MV-4-11 (cell line): ENCODE measurements at places on chromosomes 5 and 9.
A peak's percentile ranks its signal among the peaks of the same experiment; 100 is the strongest.

- DNase-seq = no peak
These were observed 30.7 kb downstream of the LHX2 start for GRCh38 chr9:124042201-124042721.

- DNase-seq = no peak
These were observed 49.0 kb upstream of the ALDH1B1 start for GRCh38 chr9:38343552-38343951.

GRCh38 chr9:137273095-137273490 lies 4.4 kb upstream of the TOR4A start:
- DNase-seq = no peak

DNA sequence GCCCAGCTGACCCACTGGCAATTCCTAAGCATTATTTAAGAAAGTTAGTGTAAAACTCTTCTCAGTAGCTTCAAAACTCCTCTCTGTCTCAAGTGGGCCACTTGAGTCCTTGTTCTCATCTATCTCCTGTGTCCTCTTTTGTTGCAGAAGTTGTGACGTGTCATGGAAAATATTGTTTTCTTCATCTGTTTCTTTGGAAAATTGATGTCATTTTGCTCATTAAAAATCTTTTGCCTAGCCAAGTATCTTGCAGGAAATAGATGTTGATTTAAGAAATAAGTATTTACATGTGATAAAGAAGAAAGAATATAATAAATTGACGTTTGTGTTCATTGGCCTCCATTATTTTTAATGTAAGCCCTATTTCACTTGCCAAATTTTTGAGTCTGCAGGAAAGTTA lies 1158.4 kb upstream of the SEMA6A start:
- DNase-seq = no peak

- DNase-seq = no peak
These were observed 219.4 kb downstream of the NMUR2 start for GRCh38 chr5:152185547-152186245.

DNA sequence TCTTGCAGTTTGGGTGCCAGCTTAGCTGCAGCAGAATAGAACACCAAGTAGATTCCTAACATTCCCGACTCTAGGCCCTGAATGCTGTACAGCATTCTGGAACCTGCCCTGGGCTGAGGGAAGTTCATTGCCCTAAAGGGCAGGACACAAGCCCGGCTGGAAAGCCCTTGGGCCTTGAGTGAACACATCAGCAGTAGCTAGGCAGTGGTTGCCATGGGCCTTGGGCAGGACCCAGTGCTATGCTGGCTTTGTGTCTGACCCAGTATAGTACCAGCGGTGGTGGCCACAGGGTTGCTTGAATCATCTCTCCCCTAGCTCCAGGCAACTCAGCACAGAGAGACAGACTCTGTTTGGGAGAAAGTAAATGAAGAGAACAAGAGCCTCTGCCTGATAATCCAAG lies 137.8 kb downstream of the AGTPBP1 start:
- no peak for DNase-seq

DNA sequence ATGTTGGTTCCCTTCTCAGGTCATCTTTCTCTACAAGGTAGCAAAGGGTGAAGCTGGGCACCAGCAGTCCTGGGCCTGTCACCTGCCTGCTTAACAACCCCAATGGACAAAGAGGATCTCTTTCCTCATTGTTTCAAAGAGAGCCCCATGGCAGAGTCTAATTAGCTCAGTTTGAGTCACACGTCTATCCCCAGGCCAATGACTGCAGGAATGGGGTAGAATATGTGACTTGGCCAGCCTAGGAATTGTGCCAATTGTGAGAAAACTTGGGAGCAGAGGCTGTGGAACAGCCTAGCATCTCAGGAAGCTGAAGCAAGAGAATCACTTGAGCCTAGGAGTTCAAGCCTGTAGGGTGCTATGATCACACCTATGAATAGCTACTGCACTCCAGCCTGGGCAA lies 3.6 kb upstream of the RAPGEF1 start:
- no peak for DNase-seq

DNA sequence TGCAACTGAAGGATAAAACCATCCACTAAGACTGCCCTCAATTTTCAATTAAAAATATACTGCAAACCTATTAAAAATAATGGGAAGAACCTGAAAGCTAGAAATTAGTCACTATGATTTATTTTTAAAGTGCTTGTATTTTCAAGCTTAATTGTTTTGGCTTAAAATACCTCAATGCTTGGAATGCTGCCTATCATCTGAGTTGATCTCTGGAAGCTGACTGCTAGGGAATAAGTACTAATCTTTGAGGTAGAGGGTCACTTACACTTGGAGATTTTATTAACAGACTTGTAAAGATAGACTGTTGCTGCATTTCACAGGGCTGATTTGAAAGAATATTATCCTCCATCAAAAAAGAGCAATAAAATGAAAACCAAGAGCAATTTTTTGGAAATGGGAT lies 6.2 kb downstream of the PCSK1 start:
- DNase-seq = no peak

DNA sequence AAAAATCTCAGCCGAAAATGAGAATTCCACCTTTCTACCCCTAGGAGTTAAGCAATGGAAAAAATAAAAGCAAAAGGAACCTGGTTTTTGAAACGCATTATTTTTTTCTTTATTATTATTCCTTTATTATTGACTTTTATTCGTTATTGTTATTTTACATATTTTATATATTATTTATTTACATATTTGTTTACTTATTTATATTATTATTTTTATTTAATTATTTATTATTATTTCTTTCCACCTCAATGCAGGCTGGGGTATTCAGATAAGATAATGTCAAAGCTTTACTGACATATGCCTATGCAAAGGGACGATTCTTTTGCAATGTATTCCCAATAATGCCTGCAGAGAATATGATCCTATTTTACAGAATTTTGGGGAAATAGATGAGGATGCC lies 16.7 kb downstream of the UGT3A2 start:
- DNase-seq = no peak

GRCh38 chr5:2206293-2207108 lies 323.8 kb upstream of the IRX4 start:
- no peak for DNase-seq

DNA sequence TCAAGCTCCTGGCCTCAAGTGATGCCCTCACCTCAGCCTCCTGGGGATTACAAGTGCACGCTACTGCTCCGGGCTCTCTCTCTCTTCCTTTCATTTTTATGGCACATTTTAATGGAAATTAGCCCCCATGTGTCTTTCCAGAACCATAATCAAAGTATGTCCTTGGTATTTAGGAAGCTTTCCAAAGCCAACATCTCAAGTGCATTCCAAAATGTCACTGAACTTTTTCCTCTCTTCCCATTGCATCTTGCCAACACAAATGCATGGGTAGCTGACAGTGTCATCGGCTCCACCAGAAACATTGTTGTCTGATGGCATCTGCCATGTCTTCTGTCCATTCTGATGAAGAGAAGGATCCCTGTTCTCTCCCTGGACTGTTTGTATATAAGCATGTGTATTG lies 90.5 kb upstream of the ANXA1 start:
- DNase-seq = no peak

DNA sequence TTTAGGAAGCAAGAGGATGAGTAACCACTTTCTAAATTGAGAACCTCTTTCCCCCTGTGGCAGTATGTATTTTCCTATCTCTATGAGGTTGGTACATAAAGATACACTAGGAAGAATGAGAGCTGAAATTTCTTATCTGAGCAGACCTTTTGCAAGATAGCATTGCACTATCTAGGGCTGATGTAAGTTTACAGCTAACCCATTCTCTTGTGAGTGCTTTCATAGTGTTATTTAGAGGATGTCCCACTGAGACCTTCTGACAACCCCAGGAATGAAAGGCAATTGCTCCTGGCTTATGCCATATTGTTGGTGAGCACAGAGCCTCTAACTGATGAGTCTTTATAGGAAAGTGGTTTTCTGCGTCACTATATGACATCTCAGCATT lies 1209.3 kb upstream of the CDH6 start:
- no peak for DNase-seq

DNA sequence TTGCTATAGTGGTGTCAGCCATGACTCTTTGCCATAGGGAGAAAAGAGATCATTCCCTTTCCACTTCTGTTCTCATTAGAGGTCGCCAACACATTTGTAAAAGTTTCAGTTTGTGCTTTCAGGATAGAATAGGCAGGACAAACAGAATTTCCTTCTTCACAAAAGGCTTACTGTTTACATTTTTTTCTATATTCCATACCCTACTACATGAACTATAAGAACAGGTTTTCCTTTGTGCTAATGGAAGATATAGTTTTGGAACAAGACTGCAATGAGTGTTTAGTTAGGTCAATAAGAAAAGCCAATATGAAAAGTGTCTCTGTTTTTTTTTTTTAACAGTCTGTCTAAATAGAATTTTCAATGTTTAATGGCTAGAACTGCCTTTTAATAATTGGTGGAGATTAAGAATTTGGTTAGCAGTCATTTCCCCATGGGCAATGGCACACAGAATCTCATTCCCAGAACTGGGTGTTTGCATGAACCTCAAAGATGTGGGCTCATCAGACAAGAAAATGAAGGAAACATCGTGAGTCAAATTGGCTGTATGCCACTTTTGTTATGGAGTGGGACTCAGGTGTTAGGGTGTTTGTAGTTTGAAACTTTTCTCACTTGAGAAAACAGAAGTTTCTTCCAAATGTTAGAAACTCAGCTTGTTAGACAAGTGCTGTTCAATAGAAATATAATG lies 75.2 kb upstream of the PRLR start:
- no peak for DNase-seq

DNA sequence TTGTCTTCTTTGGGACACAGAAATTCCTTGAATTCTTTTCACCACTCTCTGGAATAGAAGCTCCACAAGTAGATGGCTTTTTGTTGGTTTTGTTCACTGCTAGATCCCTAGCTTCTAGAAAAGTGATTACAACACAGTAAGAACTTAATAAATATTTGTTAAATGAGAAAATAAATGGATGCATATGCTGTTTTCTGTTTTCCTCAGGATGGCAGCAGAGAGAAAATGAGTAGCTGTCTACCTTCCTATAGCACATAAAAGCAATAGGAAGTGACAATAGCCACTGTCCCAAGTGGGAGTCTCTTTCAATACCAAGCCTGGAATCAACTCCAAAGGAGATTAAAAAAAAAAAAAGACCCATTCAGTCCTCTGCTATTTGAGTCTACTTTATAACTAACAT lies 100.6 kb upstream of the NREP start:
- no peak for DNase-seq

DNA sequence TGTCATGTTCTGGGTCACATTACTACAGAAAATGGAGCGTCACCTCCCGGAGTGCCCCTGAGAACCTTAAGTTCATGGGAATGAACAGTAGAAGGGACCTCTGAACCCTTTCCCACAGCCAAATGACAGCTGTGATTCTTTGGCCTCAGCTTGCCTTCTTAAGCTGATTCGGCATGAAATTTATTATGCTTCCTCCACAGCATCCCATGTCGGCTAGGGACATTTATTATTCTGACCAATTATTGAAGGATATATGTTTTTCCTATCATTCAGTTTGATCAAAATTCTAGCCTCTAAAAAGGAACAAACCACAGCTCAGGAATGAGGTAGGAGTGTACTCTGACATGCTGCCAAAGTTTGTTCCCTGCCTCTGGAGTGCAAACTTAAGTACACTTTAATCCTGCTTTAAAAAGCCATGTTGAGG lies 440.6 kb downstream of the CETN3 start:
- DNase-seq = no peak

DNA sequence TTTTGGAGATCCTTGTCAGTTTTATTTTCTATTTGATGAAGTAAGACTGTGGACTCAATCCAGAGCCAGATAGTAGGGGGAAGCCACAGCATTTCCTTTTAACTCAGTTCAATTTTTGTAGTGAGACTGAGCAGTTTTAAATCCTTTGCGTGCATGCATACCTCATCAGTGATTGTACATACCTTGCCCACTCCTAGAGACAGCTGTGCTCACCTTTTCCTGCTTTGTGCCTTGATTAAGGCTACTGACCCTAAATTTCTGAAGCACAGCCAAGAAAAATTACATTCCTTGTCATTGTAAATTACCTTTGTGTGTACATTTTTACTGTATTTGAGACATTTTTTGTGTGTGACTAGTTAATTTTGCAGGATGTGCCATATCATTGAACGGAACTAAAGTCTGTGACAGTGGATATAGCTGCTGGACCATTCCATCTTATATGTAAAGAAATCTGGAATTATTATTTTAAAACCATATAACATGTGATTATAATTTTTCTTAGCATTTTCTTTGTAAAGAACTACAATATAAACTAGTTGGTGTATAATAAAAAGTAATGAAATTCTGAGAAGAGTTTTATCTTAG lies 17.8 kb downstream of the DIMT1 start:
- no peak for DNase-seq

- DNase-seq = peak; percentile 67
These were observed at the start of gene TBC1D9B for GRCh38 chr5:179907556-179908324. Gene TBC1D9B (minus strand): TSS chr5:179907897. CDS start chr5:179907821, 76 bp downstream.

- DNase-seq = no peak
These were observed 79.4 kb downstream of the NXNL2 start for GRCh38 chr9:88614359-88614758.

DNA sequence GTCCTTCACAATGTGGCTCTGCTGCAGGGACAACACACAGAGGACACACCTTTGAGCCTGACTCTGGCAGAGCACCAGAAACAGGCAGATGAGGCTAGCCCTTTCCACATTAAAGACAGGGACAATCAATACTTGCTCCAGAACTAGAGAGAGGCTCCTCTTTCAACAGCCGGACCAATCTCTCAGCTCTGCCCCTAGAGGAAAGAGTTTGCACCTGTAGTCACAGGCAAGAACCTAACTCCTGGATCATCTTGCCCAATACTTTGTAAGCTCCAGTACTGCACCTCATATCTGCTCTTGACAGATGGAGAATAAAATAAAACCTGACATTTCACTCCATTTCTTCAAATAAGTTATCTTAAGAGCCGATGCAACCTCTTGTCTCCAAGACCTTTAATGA lies 52.1 kb downstream of the EPB41L4A start:
- no peak for DNase-seq

DNA sequence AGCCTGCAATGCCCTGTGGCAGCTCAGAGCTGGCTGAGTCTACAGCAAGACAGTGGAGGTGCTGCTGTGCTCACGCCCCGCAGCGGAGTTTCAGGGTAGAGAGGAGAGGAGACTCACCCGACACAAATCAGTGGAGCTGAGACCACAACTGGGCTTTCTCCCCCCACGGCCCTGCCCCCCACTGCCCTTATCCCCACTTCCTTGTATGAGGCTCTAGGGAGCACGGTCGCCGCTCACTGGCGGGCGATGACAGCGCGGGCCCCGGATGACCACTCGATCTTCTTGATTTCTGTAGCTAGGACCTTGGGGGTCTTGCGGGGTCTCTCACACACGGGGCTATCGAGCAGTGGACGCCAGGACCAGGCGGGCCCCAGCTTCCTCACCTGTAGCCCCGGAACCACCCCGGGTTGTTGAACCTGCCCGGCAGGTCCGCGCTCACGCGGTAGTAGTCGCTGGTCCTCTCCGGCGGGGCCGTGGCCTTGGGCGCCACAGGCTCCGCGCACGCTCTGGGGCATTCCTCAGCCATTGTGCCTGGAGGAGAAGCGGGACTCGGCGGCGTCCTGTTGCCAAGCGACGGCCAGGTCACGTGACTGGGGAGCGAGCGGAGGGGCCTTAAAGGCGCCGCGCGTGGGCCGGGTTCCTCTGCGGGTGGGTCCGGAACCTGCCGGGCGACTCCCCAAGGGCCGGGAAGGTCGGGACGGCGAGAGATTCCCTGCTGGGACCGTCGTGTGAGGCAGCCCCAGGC lies 984 bp upstream of the MRPS2 start:
- DNase-seq = peak; percentile 77
